ENCODE measurements at places on chromosomes 7 and 10. TPM values are rescaled to one million over a fixed set of nuclear protein-coding genes. Genes with fewer than 3 reads are reported as not detected.

- no peak for DNase-seq
These were observed 16.5 kb downstream of the ADCY1 start for GRCh38 chr7:45590679-45591057.

DNA sequence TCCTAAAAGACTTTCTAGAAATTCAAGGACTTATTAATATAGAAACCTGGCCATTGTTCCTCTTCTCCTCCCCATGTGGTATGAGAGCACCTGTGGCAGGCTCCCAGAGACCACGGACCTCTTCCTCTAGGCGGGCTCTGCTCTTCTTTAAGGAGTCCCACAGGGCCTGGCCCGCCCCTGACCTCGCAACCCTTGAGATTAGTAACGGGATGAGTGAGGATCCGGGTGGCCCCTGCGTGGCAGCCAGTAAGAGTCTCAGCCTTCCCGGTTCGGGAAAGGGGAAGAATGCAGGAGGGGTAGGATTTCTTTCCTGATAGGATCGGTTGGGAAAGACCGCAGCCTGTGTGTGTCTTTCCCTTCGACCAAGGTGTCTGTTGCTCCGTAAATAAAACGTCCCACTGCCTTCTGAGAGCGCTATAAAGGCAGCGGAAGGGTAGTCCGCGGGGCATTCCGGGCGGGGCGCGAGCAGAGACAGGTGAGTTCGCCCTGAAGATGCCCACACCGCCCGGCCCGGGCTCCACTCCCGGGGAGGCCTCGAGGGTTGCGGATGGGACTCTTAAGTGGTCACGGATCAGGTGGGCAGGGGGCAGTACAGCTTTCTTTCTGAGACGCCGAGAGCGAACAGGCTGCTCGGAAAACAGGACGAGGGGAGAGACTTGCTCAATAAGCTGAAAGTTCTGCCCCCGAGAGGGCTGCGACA is at the start of gene SLC26A4:
TSS of gene SLC26A4 (plus strand) at position 448 of the 700 bp plus-strand sequence. CDS start 814 bp downstream, outside the sequence.
- DNase-seq: no peak

- DNase-seq: no peak
These were observed 103.5 kb downstream of the LSMEM1 start for GRCh38 chr7:112584290-112584689.

- no peak for DNase-seq
These were observed 33.9 kb downstream of the PTTG1IP2 start for GRCh38 chr7:90503367-90503766.

GRCh38 chr7:55532150-55532917 is 40.0 kb downstream of the VOPP1 start:
- no peak for DNase-seq

NKX1-2 gene
- total RNA-seq: 0.59 TPM

DNA sequence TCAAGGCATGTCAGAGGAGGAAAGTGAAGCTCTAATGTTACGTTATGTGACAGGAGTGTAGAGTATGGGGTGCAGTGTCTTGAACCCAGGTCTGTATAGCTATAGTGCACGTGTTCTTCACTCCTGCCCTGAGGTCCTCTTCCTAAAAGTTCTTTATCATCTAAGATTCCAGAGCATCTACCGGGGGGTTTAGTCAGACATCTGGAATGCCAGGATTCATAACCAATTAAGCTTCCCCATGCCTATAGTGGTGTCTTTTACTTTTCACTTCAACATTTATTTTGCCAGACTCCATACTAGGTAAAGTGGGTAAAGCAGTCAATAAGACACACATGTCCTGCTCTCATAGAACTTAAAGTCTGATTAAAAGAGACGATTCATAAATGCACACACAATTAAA is 22.4 kb downstream of the PPP1R3C start:
- no peak for DNase-seq

LRRTM3 gene
- total RNA-seq: not detected

GRCh38 chr10:96998329-96998888 is 166.3 kb downstream of the LCOR start:
- DNase-seq: no peak

NDUFA5 gene
- total RNA-seq: 84.4 TPM

DNA sequence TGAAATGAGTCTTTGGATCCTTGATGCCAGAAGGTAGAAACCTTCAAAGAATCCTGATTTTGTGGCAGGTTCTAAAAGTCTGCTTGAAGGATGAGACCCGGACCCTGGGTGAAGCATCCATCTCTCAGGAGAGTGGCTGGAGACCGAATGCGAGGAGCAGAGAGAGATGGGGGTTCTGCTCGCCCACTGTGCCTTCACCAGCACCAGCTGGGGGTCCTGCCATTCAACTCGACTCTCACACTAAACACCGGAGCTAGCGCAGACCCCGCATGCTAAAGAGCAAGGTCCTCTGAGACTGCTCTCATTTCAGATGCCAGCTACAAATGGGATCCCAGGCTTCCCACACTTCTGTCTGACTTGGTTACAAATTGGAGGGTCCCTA is 218.4 kb downstream of the GLRX3 start:
- DNase-seq: no peak

DGKI gene
- 19.4 TPM for total RNA-seq

DNA sequence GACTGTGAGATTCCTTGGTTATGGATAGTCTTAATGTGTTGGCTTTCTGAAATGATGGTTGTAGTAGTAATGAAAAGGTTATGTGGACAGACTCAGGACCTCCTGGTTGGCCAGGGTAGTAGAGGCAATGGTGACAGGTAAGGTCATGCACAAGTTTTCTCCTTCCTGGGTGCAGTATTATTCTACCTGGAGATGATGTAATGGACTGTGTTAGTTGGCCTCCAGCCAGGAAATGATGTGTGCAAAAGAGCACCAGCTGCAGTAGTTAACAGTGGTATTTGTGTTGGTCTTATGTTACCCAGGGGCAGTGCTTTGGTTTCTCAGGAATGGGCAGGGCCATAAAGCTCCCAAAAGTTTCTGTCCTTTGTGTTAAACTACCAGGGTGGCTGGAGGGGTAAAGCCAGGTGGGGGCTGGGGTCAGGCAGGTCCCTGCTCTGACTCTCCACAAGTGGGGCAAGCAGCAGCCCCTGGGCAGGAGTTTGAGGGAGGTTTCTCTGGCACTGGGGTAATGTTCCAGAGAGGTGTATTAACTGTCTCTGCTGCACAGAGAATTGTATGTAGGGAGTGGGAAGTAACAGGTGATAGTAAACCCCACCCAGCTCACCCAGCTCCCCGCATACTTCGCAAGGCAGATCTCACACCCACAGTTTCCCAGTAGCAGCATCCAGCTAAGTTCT is 36.3 kb downstream of the GPR22 start:
- DNase-seq: no peak

DNA sequence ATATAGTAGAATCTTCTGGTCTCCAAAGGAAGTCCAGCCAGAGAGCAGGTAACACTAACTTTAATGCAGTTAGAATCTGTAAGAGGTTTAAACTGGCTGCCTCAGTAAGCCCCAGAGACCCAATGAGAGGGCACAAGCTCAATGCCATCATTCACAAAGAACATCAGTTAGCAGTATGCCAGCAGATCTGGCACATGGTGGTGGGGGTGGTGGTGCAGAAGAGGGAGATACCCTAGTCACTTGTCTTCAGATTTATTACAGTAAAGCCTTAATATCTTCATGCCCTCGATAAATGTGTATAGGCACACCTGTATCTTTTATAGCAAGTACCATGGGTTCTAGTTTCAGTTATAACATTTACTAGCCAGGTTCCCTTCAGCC is 86.2 kb downstream of the SORBS1 start:
- no peak for DNase-seq

- no peak for DNase-seq
These were observed 84.8 kb upstream of the ASAH2 start for GRCh38 chr10:50336140-50336539.

All from glutamatergic neuron (in vitro differentiated cells).